ENCODE measurements at places on chromosomes 4 and X. TPM values are rescaled to one million over a fixed set of nuclear protein-coding genes. Genes with fewer than 3 reads are reported as not detected.

MMRN1 gene
- 6.5 TPM for polyA plus RNA-seq

XG gene
- polyA plus RNA-seq: 12.6 TPM

BEND2 gene
- not detected for polyA plus RNA-seq

FOXR2 gene
- polyA plus RNA-seq: not detected

ZNF630 gene
- 1.1 TPM for polyA plus RNA-seq

IGSF1 gene
- polyA plus RNA-seq: not detected

NHS gene
- 0.78 TPM for polyA plus RNA-seq

TCP11X2 gene
- not detected for polyA plus RNA-seq

SPANXA1 gene
- not detected for polyA plus RNA-seq

CT45A1 gene
- not detected for polyA plus RNA-seq

FAM241A gene
- 2.0 TPM for polyA plus RNA-seq

ELOVL6 gene
- 17.7 TPM for polyA plus RNA-seq

F11 gene
- polyA plus RNA-seq: not detected

GAGE12E gene
- not detected for polyA plus RNA-seq

TCEAL6 gene
- polyA plus RNA-seq: not detected

MAGEE1 gene
- 1.2 TPM for polyA plus RNA-seq

H2BW2 gene
- not detected for polyA plus RNA-seq

CXCL11 gene
- polyA plus RNA-seq: not detected

SLC9A6 gene
- polyA plus RNA-seq: 7.2 TPM

TSPAN5 gene
- 9.8 TPM for polyA plus RNA-seq
